NCI-H1436 (cell line): ENCODE measurements at places on chromosomes 5 and 9.
A peak's percentile ranks its signal among the peaks of the same experiment; 100 is the strongest.

DNA sequence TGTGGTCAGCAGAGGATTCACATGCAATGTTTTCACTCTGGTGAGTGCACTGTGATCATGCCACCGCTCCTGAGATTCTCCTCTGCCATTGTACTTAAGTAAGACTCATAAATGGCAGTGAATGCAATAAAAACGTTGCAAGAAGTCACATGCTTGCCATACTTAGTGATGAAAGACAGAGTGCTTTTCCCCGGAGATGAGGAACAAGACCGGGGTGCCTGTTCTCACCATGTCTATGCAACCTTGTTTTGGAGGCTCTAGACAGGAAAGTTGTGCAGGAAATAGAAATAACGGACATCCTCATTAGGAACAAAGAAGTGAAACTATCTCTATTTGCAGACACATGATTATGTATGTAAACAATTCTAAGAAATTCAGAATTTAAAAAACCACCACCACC, 84.7 kb upstream of the IRX2 start:
- DNase-seq = no peak

- DNase-seq = peak; percentile 2
Observed at GRCh38 chr5:89255845-89256463, 373.0 kb upstream of the MEF2C start.

DNA sequence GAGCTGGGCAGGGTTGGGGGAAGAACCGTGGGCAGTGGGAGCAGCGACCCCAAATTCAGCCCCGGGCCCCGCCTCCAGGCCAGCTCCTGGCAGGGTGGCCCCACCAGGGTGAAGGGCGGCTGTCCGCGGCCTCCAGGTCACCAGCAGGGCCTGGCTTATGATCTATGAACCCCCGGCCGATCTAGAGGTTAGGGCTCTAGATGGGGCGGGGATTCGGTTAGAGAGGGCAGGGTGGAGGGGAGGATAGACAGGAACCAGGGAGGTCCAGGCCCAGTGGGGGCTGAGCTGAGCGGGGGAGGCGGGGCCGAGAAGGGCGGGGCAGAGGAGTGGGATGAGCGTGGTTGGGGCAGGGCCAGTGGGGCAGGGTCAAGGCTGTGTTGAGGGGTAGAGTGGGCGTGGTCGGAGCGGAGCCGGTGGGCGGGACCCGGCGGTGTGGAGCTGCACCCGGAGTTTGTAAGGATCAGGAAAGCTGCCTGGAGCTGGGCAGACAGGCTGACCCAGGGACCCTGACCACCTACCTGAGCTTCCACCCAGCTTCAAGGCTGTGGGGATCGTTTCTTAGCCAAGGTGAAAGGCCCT, 29.3 kb upstream of the OBP2B start:
- DNase-seq = no peak

DNA sequence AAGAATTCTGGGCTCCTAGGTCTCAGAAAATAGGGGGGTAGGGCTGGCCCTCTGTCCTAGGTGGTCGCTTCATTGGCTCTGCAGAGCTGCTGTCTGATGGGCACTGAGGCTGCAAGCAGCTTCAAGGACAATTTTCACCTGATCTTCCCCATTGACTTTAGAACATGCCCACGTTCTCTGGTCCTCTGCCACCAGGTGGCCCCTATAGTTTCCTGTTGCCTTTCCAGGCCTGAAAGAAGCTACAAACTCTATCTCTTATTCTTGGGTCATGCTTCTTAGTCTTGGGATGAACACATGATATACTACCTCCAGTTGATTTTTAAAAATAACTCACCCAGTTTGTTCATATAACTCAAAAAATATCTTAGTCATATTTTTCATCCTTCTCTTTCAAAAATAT, 26.3 kb downstream of the SPZ1 start:
- DNase-seq = peak; percentile 21

DNA sequence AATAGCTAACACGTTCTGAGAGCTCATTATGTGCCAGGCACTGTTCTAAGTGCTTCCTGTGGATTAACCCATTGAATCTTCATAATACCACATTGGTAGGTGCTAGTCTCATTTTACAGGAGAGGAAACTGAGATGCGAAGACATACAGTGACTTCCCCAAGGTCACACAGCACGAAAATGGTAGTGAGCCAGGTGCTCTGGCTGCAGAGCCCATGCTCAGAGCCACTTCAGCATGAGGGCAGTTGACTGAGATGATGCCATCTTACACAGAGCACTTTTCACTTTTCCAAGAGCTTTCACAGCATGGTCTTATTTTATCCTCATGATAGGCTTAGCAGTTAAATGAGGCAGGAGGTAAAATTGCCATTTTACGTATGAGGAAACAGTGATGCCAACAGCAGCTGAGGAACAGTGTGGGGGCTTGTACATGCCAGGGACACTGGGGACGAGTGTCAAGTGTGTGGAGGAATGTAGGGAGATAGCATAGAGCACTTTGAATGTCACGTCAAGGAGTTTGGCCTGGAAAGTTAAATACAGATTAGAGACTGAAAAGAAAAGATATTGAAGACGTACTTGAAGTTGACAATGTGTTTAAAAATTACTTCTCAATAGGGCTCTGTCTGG, 180.0 kb downstream of the KIF4B start:
- no peak for DNase-seq

DNA sequence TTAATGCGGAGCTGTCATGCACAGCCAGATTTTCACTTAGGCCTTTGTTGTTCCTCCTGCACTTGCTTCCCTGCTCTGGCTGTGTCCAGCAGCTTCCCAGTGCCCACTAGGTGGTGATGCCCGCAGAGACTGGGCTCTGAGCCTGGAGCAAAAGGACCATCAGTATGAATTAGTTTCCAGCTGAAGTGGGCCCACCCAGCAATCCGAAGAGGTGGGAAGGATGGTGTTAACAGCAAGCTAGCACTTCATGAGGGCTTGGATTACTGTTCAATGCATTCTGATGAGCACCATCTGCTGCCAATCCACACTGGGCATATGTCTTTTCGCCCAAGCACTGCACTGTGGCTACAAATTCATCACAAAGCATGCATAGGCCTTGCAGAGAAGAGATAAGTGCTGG, 459.1 kb downstream of the SPOCK1 start:
- DNase-seq = no peak

DNA sequence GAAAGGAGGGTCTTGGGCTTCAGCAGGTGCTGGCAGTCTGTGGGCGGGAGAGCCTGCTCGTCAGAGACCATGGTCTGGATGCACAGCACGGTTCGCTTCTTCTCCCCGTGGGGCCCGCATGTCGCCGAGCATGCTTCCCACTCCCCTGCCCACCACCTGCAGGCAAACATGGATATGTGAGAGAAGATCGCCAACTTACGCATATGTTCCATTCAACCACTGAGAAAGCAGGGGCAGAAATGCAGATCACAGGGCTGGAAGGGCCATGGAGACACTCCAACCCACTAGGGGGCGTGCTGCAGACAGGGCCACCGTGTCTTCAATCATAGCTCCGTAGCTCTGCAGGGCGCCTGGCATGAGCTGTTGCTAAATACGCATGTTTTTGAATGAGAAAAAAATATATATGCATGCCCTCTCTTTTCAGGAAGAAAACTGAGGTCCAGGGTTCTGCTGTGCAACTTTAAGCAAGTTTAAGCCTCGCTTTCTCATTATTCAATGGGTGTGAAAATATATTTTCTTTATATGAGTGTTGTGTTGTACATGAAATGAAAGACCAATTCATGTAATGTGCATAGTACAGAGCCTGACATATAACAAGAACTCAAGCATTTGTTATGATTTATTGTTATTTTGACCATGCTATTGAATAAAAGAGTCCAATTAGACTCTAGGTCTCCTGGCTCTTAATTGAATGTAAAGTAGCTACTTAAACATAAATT, 148.0 kb downstream of the TARS1 start:
- DNase-seq = no peak

DNA sequence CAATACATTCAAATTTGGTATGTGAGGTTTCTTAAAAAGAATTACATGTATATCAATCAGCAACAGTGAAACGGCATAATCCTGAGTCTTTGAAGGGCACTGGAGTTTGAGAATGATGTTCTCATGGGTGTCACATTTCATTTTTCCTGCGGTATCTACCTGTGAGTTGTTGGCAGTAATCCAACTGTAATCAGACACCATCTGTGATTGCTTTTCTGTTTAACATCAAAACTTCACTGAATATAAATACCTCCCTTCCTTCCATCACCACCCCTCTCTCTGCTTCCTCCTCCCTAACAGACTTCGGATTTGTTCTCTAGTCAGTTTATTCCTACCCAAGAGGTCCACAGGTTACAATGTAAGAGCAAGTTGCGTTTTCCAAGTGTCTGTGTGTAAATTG, 275.2 kb upstream of the PCSK5 start:
- peak; percentile 33 for DNase-seq

- DNase-seq = no peak
Observed at GRCh38 chr5:66861402-66861801, 265.2 kb downstream of the MAST4 start.

GRCh38 chr5:92163906-92164305, 780.8 kb upstream of the ARRDC3 start:
- DNase-seq = no peak

DNA sequence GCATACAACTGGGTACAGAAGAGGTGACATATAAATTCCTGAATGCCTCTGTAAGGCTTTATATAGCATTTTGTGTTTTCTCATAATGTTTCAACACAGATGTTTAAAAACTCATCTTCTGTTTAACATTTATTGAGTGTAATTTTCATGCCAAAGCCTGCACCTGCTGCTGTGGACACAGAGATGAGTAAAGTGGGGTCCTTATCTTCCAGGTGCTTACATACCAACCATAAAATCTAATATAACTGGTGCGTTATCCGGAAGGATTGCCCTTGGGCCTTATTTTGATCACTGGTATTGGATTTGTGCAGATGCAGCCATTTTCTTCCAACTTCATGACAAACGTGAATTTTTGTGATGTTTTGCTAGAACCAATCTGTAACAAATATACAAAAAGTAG, 222.3 kb downstream of the DMRT2 start:
- DNase-seq = no peak

- DNase-seq = no peak
Observed at GRCh38 chr9:72315089-72315509, 49.9 kb downstream of the ZFAND5 start.

- no peak for DNase-seq
Observed at GRCh38 chr9:100729336-100729895, 151.5 kb downstream of the CAVIN4 start.

- DNase-seq = no peak
Observed at GRCh38 chr5:31706186-31706585, 67.3 kb downstream of the PDZD2 start.

DNA sequence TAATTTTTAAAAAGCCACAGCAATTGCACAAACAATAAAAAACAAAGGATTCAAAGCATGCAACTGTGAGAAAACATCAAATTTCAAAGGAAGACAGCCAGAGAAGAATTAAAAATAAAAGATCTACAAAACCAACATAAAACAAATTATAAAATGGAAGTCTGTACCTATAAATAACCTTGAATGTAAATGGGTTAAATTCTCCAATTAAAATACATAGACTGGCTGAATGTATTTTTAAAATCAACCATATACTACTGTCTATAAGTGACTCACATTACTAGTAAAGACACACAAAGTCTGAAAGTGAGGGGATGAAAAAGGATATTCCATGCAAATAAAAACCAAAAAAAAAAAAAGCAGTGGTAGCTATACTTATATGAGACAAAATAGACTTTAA, 33.7 kb downstream of the BTNL8 start:
- DNase-seq = no peak

DNA sequence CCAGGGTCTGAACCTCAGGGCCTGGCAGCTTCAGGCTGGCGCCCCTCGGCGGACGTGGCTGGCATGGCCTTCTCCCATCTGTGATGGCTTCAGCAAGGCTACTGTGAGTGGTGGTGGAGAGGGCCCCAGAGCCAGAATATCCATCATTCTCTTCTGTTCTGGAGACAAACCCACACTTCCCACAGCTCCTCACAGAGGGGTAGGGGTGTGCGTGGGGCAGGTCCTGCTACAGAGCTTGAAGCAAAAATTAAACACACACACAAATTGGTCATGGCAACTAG, 9.6 kb downstream of the GPX3 start:
- DNase-seq = no peak

GRCh38 chr9:93577078-93577974, 942 bp downstream of the PHF2 start:
- DNase-seq = no peak

- no peak for DNase-seq
Observed at GRCh38 chr5:116406306-116407041, 168.1 kb downstream of the SEMA6A start.

GRCh38 chr5:170429014-170429413, 39.8 kb upstream of the KCNMB1 start:
- no peak for DNase-seq

GRCh38 chr5:147382776-147383175, 127.1 kb downstream of the DPYSL3 start:
- DNase-seq = no peak

DNA sequence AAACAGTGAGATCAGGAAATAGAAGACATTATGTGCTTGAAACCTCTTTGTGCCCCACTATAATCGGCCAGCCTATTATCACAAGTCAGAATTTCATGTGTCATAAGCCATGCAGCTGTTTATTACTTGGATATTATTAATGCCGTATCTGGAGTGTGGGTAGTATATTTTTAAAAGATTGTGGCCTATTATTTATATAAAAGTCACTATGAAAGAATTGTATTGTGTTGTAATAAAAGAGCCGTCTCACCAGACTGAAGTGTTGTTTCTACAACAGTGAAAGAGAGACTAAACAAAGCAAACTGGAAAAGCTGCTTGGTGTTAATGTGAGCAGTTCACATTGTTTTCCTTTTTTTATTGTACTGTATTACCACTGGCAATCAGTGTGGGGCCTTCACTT, 449.1 kb downstream of the PSAT1 start:
- peak; percentile 74 for DNase-seq

DNA sequence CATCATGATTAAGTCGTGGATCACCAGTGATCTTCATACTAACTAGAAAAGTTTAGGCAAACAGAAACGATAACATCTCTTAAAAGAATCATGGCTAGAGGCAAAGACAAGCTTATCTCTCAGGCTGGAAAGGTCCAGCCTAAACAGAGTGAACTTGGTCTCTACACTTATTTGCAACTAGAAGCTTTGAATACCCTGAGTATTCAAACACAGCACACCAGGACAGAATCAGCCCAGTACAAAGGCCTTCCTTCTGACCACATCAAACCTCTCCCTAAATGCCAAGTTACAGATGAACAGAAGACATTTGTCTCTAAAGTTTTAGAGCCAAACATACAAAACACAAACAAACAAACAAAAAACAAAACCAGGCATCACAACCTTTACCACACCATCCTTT, 57.2 kb downstream of the ELAVL2 start:
- no peak for DNase-seq

DNA sequence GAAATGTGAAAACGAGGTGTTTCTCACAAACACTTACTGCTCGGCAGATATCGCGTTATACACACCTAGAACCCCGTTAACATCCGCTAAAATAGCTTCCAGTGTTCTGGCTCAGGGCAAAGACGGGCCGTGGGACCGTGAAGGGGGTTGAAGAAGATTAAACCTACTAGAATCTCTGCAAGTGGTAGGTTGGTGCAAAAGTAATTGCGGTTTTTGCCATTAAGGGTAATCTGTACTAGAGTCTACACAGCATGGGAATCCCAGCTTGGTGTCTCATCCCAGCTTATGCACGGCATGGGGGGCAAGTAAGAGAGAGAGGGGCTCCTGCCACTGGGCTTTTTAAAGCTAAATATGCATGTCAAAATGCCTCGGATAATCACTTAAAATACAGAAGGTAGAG, 43.9 kb downstream of the HRH2 start:
- DNase-seq = no peak
